CD4-positive, alpha-beta T cell treated with Interleukin-10 for 1 hour (primary cell): ENCODE measurements at places on chromosomes 7 and 10.

DNA sequence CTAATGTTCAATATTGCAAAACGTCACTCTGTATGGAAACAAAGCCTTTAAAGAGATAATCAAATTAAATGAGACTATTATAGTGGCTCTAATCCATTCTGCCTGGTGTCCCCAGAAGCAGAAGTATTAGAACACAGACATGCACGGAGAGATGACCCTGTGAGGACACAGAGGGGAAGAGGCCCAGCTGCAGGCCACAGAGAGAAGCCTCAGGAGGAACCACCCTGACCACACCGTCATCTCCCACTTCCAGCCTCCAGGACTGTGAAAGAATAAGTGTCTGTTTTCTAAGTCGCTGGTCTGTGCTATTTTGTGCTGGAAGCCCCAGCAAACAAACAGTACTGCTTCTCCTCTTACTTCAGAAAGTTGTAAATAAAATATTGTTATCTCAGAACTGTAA lies 283.5 kb upstream of the ADARB2 start:
- no peak for DNase-seq

DNA sequence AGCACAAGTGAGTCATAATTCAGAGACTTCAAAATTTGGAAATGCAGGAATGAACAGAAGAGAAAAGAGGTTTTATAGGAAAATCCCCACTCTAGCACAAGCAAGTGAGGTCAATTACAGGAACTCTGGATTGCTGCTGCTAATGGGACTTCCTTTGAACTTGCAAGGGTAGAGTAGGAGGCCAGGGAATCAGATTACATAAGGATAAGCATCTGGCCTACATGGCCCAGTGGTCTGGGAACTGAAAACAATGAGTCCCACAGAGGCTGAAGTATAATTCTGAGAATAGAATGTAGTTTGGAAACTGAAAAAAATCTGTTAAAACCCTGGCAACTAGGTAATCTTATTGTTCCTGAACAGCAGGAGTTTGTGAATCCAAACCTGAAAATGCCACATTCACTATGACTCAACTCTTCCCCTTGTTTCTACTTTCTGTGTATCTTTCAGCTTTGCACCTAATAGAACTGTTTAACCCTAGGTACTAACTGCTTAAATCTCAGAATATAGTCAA lies 66.5 kb downstream of the CTNNA3 start:
- no peak for DNase-seq

DNA sequence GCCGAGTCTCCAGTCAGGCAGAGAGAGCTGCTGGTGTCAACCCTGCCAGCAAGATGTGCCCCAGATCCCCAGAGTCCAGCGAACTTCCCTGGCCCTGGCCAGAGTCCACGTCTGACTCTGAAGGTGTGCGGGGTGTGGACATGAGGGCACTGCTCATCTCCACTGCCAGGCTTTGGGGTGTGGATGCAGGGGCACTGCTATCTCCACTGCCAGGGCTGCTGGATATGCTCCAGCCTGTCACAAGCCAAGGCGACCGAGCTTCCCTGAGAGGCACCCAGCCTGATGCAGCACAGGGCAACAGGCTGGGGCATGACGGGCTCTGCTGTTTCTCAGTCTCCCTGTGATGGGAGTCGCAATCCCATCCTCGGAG lies 596.8 kb downstream of the PTPRN2 start:
- DNase-seq = no peak

DNA sequence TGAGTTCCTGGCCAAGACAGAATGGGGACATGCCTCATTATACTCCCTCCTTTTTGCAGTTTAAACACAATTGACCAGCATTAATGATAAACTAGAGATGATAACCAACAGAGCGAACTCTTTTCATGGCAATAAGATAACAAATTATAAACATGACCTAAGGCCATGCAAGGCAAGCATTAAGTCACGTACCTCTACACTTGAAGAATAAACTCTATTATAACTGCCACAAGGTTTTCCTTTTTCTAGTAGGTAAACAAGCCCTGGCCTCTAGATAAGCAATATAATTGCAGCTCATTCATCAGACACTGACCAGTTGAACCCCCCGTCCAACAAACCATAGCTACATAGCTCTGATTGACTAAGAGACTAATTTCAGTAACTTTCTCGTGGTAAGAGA lies 767.0 kb downstream of the GRM8 start:
- no peak for DNase-seq

DNA sequence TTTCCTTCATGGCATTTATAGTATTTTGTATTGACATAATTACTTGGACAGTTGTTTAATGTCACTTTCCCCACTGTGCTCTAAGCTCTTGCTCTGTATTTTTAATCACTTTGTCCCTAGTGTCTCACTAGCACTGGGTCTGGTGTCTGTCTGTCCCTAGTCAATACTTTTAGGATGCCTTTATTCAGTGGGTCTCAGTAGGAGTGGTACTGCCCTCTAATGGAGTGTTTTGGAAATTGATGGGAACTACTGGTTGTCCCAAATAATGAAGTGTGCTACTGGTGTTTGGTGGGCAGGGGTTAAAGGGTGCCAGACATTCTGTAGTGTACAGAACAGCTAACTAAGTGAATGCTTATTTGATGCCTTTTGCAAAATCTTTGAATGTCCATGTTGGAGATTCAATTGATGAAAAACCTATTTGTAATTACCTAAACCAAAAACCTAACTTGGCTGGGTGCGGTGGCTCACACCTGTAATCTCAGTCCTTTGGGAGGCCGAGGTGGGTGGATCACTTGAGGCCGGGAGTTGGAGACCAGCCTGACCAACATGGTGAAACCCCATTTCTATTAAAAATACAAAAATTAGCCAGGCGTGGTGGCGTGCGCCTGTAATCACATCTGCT lies 33.3 kb downstream of the CDK14 start:
- DNase-seq = peak; percentile 30

GRCh38 chr10:124288486-124288885 lies 130.2 kb downstream of the OAT start:
- DNase-seq = no peak

DNA sequence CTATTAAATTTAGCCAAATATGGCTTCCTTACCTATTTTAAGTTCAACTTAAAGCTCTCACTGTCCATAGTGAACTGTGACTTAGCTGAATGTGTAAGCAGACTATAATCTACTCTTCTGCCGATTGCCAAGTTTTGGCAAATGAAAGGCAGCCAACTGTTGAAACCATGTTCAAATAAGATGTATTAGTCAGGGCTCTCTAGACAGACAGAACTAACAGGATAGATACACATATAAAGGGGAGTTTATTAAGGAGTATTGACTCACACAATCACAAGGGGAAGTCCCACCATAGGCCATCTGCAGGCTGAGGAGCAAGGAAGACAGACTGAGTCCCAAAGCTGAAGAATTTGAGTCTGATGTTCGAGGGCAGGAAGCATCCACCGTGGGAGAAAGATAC lies 837.7 kb upstream of the AUTS2 start:
- no peak for DNase-seq

GRCh38 chr10:3750854-3751253 lies 34.2 kb downstream of the KLF6 start:
- DNase-seq = no peak

- no peak for DNase-seq
Observed at GRCh38 chr10:80264081-80265056, 25.1 kb downstream of the MAT1A start.

DNA sequence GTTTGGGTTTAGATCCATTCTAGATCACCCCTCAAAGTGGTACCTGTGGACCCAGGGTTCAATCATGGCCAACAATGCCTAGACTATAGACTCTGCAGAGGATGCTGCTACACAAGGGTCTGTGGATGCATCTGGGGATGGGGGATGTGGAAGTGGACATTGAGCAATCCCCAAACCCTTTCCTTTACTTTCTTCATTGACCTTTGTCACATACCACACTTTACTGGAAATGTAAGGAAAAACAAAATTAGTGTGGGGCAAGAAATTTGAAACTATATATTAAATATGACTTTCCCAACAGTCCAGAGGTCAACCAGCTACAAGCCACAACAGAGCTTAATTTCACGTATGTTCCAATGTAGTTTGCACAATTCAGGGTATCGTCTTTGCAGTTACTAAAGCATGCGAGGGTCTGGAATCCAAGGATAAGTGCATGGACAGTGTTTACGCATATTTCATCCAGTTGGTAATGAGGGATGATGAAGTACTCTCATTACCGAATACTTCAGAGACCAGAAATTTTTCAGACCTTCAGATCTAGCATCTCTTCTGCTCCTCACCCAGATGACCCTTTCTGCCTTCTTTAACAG lies 33.3 kb upstream of the CASD1 start:
- DNase-seq = no peak

DNA sequence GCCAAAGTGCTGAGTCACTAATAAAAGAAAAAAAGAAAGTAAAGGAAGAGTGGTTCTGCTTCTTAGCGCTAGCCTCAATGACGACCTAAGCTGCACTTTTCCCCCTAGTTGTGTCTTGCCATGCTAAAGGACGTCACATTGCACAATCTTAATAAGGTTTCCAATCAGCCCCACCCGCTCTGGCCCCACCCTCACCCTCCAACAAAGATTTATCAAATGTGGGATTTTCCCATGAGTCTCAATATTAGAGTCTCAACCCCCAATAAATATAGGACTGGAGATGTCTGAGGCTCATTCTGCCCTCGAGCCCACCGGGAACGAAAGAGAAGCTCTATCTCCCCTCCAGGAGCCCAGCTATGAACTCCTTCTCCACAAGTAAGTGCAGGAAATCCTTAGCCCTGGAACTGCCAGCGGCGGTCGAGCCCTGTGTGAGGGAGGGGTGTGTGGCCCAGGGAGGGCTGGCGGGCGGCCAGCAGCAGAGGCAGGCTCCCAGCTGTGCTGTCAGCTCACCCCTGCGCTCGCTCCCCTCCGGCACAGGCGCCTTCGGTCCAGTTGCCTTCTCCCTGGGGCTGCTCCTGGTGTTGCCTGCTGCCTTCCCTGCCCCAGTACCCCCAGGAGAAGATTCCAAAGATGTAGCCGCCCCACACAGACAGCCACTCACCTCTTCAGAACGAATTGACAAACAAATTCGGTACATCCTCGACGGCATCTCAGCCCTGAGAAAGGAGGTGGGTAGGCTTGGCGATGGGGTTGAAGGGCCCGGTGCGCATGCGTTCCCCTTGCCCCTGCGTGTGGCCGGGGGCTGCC lies at the start of gene IL6:
Gene IL6, plus strand, starts transcription at position 294 of the 807 bp plus-strand sequence. Its CDS starts 63 bp downstream, at position 357.
- DNase-seq = peak; percentile 24

DNA sequence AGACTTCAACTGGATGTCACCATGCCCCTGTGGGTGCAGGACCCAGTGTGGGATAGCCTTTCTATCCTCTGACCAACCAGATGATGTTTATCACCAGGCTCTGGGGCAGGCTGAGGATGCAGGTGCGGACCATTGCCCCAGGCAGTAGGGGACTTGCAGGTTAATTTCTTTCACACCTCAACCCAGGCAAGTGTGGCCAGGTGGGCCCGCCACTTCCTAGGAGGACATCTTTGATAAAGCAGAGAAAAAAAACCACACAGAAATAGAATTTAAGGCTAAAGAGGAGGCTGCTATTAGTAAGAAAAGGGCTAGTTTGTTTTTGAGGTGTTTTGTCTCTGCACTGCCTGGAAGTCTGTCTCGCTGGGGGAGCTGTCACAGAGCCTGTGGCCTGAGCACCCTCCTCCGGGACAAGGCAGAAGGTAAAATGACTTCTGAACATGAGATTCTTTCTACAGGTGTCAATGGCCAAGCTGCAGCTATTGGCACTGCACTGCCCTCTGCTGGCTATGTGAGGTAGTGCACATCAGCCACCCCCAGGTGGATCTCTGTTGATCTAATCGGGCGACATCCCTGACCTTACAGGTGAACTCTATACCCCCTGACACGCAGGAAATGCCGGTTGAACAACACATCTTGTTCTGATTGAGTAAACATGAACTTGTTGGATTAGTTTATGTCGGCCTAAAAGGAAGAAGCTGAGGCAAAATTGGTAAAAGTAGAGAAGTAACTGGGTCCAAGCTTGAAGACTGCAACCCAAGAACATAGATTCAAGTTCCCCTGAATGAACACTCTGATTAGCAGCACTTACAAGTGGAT lies 21.0 kb downstream of the UPP1 start:
- DNase-seq = peak; percentile 89

- DNase-seq = no peak
Observed at GRCh38 chr7:39937366-39938153, 12.5 kb upstream of the CDK13 start.

- DNase-seq = peak; percentile 69
Observed at GRCh38 chr7:4683884-4684565, 1.9 kb downstream of the FOXK1 start.

DNA sequence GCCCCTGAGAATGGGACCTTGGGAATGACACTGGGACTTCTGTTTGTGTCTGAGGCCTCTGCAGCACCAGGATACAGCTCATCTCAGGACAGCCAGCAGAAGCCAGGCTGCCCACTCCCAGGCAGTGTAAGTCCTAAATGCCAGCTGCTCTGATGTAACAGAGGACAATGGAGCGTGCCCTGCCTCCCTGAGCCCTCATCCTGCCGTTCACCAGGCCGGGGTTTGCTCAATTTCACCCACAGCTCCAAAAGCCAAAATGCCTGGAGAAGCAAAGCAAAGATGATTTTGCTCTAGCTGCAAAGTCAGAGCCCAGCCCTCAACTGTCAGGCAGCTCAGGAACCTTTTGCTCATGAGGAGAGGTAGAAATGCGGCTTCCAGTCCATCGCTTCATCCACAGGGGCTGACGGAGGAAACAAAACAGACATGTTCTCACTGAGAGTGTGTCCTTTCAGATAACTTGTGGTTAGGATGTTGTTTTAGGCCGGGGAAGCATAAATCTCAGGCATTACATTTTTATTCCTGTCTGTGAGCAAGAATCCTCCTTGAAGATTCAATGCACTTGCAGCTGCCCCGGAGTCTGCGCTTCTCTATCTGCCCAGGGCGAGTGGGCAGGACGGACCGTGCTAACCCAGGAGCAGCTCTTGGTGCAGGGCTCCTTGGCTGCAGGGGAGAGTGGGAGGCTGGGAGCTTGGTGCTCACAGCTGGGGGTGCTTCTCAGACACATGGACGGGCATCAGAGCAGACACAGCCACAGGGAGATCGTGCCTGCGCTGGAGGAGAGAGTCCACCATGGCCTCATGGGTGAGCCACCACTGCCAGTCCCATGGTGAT lies 83.2 kb upstream of the CHST15 start:
- DNase-seq = no peak

DNA sequence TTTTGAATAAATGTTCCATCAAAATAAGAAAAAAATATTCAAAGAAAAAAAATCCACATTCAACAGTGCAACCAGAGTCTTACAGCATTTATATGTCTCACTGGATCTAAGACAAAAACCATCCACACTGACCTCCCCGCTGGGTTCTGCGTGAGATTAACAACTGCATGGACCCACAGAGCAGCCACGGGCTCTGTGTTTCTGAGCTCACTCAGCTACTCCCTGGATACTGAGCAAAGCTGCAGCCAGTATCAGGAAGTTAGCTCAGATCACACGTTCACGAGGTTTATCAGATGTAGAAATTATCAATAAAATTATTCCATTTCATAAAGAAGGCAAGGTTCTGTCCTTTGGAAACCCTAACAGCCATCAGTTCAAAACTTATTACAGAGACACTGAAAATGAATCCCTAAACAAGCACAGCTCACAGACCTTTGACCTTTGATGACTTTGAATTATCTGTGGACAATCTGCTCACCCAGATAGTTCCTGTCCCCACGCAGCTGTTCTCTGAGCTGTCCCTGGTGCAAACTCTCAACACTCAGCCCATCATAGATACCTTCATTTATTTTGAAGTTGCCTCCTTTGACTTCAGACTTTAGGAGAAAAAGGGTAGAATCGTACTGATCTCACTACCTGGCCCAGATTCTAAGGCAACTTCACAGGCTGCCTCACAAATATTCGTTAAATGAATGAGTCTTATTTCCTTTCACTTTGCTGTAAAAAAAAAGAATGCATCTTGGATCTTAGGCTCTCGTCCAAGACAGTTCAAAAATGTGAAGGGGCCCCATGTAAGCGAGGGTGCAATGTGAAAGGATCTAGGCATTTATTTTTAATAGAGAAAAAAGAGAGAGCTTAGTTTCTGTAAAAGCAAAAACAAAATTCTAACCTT lies 67.7 kb upstream of the SVIL start:
- no peak for DNase-seq
